ENCODE measurements at places on chromosomes 3 and 15. TPM values are rescaled to one million over a fixed set of nuclear protein-coding genes. Genes with fewer than 3 reads are reported as not detected.

DNA sequence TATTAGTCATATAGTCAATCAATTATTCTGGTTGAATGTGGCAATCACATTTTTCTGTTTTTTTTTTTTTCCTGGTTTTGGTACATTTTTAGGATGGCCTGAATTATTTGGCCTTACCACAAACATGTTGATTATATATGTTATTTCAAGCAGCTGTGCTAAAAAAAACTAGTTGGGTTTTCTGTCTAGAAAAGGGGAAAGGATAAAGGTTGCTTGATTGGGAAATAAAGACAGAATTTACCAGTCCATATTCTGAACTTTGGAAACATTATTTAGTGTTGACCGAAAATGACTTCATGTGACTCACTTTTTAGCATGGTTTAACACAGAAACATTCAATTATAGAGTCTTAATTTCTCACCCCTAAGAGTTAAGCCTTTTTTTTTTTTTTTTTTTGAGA is 8.1 kb downstream of the MORF4L1 start:
- DNase-seq = no peak

- no peak for DNase-seq
Measured at GRCh38 chr3:4225005-4225471, 78.1 kb upstream of the SETMAR start.

DNA sequence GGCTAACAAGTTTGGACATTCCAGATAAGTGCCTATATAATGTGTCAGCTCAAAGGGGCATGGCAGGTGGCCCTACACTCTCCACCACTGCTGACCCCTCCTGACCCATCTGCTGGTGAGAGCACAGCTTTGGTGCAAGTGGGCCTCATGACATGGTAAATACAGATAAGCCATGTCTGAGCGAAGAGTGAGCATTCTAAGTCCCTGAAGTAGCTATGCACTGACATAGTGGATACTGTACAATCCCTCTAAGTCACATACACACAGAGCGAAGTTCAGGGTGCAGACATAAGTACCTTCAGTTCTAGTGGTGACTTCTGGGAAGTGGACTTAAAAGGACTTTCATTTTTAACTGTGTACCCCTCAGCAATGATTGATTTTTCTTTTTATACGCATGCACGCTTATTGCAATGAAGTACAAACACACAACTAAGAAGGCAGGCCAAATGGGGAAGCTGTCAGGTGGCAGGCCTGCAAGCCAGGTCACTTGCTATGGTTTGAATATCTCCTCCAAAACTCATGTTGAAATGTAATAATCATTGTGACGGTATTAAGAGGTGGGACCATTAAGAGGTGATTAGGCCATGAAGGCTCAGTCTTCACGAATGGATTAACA is 41.5 kb downstream of the TBC1D2B start:
- DNase-seq = no peak

DNA sequence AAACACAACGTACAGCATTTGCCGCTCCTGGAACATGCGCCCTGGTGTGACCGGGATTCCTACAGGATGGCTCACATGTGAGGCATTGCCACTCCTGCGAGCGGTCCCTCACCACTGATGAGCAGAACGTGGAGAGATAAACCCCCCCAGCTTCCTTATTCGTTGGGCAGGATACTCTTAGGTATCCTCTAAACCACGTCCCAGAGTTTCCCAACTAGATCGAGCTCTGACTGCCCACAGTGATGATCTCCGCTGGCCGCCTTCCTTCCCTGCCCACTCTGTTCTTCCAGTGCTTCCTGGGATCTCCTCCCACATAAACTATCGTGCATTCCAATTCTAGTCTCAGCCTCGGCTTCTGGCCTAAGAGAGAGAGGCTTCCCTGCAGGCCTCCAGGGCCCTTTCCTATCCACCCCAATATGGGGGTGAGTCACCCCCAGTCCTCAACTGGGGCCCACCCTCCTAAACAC is 91.8 kb downstream of the TOP2B start:
- no peak for DNase-seq

DNA sequence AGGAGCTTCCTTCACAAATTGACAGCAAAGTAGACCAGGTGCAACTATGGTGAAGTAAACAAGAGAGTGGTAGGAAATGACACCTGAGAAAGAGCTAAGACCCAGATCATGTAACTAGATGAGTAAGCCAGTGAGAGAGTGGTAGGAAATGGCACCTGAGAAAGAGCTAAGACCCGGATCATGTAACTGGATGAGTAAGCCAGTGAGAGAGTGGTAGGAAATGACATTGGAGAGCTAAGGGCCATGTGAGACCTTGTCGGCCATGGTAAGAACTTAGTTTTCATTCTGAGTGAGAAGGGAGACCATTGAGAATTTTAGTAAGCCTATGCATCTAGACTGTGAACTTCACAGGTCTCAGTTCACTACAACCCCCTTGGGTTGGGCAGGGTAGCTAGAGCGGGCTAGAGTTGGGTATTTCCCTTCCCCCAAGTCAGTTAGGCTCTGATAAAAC is 5.4 kb upstream of the SENP7 start:
- no peak for DNase-seq

GRCh38 chr3:69339760-69340159 is 46.1 kb downstream of the FRMD4B start:
- no peak for DNase-seq

- DNase-seq = no peak
Measured at GRCh38 chr15:30062881-30063280, 19.9 kb upstream of the GOLGA8J start.

DNA sequence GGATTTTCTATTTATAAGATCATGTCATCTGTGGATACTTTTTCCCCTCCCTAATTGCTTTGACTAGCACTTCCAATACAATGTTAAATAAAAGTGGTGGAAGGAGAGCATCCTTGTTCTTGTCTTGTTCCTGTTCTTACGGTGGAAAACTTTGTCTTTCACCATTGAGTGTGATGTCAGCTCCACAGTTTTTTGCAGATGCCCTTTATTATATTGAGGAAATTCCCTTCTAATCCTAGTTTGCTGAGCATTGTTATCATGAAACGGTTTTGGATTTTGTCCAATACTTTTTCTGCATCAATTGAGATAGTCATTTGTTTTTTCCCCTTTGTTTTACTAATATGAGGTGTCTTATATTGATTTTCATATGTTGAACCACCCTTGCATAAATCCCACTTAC is 19.9 kb upstream of the IL20RB start:
- no peak for DNase-seq

DNA sequence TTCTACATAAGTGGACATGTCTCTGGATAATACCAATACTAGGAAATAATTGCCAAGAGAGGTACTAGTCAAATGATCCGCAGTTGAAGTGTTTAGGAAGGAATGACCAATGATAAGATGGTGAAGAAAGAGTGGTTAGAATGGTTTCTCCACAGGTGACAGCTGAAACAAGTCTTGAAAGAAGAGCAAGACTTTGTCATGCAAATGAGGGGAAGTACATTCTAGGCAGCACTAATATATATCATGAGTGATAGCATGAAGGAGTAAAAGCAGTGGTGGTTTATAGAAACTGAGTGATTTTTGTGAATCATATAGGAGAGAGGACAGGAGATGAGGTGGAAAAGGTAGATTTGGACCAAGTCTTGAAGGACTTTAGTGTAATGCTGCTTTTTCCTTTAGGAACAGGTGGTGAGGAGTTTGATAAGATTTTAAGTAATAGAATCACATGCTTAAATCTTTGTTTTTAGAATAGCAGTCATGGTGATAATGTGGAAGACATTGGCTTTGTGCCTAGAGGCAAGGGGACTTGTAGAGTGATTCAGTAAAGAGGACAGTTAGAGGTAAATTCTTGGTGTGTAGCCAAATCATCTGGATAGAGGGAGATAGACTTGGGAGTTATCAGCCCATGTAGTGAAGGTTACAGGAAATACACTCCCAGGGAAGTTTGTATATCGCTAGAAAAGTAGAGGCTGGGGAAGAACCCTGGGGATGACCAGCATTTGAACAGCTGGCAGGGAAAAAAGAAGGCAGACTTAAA is 31.9 kb downstream of the SLMAP start:
- DNase-seq = no peak

GRCh38 chr3:96756516-96756915 is 57.9 kb upstream of the EPHA6 start:
- DNase-seq = no peak

GRCh38 chr3:48441940-48442339 is 1.9 kb downstream of the TMA7 start:
- no peak for DNase-seq

DNA sequence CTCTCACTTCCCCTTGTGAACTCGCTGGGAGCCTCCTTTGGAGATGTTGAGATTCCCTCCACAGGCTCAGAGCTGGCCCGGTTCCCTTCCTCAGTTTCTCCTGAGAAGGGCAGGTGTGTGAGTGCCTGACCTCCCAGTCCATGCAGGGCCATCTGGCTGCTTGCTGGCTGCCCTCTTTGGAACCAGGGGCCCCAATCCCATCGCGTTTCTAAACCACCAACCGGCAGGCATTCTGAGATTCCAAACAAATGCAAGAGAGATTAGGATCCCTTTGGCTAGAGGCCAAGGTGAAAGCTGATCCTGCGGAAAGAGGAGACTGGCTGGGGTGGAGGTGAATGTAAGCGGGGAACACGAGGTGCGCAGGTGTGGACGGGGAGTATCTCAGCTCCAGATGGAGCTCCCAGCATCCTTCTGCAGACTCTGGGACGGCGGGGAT is 2.9 kb upstream of the PRRT3 start:
- no peak for DNase-seq

DNA sequence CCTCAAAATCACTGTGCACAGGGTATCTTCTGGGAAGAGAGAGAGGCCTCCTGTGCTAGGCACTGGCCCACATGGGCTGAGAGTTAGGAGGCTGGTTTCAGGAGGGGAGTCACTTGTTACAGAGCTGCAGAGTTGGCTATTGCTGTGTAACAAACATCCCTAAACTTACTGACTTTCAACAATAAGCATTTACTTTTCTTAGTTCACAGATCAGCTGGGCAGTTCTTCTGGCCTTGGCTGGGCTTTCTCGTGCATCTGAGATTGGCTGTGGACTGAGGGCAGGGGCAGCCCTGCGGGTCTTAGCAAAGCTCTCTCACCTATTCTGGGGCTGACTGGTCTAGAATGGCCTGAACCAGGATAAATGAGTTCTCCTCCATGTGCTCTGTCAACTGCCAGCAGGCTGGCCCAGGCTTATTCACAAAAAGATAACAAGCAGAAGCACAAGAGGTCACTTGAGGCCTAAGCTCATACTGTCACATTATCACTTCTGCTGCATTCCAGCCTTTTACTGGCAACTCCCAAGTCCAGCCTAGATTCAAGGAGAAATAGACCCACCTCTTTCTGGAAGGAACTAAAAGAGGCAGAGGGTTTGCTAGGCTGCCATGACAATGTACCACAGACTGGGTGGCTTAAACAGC is 17.2 kb upstream of the RBSN start:
- no peak for DNase-seq

GRCh38 chr15:39031596-39031995 is 467.0 kb upstream of the RASGRP1 start:
- DNase-seq = no peak

DNA sequence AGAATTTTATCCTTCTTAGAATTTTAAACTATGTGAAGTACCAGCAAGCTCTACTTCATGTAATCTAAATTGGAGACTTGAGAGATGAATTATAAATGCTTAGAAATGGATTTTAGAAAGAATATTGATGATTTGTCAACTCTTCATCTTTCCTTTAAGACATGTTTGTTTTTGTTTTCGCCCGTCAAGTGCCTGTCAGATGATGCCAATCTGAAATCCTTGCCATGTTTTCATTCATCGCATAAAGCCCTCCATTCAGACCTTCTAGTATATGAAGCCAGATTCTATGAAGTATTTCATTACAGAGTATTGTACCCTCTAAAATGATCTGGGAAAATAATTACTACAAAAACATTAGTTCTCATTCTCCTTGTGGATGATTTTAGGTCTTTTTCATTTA is 223.2 kb upstream of the SOX2 start:
- DNase-seq = no peak

DNA sequence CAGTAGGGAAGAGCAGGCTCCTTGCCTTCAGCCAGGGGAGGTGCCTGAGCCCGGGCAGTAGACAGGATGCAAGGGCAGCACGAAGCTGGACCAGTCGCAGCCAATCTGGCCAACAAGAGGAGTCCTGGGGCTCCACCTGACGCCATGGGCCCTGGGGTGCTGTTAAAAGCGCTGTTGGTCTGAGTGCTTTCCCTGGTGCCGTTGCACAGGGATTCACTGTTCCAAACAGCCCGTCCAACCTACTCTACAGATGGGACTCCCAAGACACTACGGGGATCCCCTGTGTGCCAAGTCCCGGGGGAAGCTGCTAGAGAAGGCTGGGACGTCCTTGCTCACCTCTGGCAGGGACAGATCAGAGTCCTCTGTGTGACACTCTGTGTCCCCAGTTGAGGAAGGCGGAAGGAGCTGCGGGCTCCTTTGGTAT is 632 bp downstream of the CTSH start:
- no peak for DNase-seq

GRCh38 chr15:25862472-25863110 is 536 bp downstream of the ATP10A start:
- DNase-seq = peak; percentile 23

DNA sequence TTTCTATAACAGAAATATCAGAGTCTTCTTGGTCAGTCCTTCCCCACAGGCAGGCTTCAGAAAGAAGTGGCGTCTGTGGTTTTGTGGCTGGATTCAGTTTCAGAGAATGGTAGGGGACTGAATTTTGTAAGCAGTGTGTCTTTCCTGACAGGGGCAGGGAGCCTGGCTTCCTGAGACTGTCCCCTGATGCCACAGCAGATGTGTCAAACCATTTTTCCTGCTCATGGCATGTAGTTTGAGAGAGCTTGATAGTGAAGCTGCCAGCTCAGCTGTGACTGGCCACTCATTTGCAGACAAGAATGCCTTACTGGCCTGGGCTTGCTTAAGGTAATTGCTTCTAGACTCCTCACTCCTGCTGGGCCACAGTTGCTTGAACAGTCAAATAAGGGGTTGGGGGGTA is 26.4 kb downstream of the LARS2 start:
- DNase-seq = no peak

- no peak for DNase-seq
Measured at GRCh38 chr15:66729331-66729951, 27.4 kb downstream of the SMAD6 start.

- DNase-seq = no peak
Measured at GRCh38 chr3:159776779-159777178, 211.9 kb upstream of the IL12A start.

- DNase-seq = no peak
Measured at GRCh38 chr3:101719604-101720185, 4.7 kb upstream of the CEP97 start.

The P2RY13 gene
- 0.82 TPM for total RNA-seq

The AGBL1 gene
- total RNA-seq = not detected

The STXBP5L gene
- total RNA-seq = not detected

The CCDC54 gene
- total RNA-seq = not detected

The PLA2G4F gene
- total RNA-seq = not detected

The SPG11 gene
- 71.0 TPM for total RNA-seq

The AMIGO3 gene
- not detected for total RNA-seq

The AZI2 gene
- 28.1 TPM for total RNA-seq

The ALDH1L1 gene
- not detected for total RNA-seq
